ENCODE measurements at places on chromosomes 12 and 14. TPM values are rescaled to one million over a fixed set of nuclear protein-coding genes. Genes with fewer than 3 reads are reported as not detected.

- DNase-seq: no peak
Measured at GRCh38 chr12:124457287-124458219, 109.9 kb downstream of the NCOR2 start.

GRCh38 chr12:120468821-120469449 lies 613 bp downstream of the SRSF9 start:
- DNase-seq: no peak

DNA sequence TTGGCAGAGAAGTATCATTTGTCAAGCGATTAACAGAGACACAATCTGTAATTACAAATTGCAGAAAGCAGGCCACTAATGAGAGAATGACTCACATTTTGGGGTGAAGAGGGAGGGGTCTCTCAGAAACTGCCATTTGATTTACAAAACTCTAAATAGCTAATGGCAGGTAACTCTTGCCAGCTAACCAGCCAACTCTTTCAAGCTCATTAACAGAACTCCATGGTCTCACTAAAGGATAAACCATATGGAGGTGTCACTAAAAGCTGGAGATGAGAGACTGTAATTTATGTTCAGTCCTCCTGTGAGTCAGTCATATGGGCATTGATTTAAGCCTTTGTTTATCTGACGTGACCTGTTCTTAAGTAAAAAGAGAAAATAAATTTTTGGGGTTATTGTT lies 336.4 kb downstream of the FOXG1 start:
- DNase-seq: no peak

- DNase-seq: no peak
Measured at GRCh38 chr14:21476523-21476924, 235 bp downstream of the RAB2B start.

DNA sequence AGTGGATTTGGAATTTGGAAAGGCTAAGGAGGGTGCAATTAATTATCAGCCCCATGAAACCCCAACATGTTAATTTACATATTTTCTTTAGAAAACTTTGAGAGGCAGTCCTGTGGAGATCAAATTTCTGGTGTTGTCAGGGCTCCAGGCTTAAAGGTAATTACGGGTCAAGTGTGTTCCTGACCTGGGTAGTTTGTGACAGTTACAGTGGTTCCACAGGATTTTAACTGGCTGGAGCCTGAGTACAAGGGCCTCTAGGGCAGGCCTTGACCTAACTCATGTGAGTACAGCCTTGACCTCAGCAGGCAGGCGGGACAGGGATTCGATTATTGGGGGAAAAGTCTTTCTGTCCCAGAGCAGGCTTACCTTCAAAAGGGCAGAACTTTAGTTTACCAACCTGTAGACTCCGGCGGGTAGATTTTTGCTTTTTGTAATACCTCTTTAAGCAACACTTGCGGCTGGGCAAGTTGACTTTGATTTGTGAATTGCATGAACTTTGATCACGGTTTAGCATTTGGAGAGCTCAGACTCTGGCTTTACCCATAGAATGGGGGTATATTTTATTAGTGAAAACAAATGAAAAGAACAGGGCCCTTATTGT lies 8.4 kb upstream of the PPTC7 start:
- no peak for DNase-seq

GRCh38 chr12:104605685-104606084 lies 148.9 kb downstream of the CHST11 start:
- DNase-seq: no peak

- DNase-seq: no peak
Measured at GRCh38 chr12:52184813-52185212, 7.0 kb downstream of the KRT80 start.

DNA sequence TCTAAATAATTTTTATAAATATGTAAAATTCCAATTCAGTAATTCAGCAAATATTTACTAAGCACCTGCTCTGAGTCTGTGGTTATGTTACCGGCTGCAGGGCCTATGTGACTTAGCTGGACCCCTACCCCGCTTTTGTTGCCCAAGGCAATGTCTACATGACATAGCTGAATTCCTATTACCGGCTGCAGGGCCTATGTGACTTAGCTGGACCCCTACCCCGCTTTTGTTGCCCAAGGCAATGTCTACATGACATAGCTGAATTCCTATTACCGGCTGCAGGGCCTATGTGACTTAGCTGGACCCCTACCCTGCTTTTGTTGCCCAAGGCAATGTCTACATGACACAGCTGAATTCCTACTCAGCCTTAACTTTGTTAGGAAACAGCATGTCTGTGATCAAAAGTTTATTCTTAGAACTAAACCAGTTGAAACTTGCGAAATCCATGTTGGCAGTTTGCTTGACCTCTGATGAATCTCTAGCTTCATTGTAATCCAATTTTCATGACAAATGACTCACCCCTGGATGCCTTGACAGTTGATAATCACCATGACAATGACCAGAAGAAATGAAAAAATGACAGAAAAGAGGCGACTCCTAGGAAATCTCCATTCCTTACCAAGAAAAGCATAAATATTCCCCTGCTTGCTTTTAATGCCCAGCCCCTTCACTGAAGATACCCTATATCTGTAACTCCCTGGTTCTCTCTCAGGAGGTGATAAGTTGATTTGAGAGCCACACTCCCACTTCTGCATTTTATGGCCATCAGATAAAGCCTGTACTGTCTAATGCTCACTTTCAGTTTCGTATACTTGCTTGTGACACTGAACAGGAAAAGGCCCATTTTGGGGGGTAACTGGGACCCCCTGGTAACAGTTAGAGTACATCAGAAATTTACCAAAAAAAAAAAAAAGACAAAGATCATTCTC lies 148.4 kb upstream of the SYT10 start:
- DNase-seq: peak; percentile 37

DNA sequence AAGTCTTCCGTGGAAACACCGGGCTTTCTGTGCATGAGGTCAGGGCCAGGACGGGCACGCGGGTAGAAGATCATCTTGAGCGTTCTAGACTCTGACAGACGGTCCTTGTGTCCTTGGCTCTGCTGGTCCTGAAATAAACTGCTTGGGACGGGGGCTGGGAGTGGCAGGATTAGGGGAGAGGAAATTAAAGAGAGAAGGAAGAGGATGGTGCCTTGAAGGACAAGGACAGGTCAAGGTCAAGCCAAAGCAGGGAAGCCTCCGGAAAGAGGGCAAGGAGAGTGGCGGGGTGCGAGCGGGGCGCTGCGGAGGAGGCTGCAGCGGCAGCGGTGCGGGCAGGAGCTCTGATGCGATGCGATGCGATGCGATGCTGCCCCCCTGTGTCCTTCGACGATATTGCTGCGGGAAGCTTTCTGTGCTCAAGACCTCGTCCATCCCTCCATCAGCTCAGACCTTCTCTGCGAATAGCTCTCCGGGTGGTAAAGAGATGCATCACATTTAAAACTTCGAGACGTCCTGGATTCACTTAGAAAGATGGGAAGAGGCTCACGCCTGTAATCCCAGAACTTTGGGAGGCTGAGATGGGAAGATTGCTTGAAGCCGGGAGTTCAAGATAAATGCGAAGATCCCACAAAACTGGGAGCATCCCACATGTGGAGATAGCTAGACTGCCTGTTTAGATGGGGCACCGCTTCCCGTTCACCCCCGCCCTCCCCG lies 110.1 kb upstream of the TMEM132D start:
- DNase-seq: no peak

DNA sequence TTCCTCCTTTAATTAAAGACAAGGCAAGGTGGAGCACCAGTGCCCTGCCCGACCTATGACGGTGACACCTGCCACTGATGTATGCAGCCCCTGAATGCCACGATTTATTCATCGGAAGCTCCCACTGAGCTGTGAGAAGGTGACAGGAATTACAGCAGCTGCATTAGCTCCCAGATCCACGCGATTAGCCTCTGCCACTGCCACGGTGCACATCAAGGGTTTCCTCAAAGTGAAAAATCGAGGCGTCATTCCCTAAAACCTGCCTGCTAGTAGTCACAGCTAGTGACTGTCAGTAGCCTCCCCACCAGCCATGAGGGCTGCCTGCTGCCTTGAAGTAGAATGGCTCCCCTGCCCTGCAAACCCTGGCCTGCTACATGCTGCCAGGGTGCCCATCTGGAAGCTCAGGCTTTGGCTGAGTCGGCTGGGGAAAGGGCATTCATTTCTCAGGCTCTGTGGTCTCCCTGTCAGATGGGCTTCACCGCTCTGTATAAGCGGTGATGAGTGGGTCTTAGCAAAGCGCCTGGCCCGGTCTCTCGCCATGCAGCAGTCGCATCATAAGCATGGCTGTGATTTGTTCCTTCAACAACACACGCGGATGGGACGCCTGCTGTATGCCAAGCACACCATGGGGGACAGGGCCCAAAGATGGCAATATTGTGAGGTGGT lies 8.2 kb upstream of the BCL11B start:
- DNase-seq: no peak

DNA sequence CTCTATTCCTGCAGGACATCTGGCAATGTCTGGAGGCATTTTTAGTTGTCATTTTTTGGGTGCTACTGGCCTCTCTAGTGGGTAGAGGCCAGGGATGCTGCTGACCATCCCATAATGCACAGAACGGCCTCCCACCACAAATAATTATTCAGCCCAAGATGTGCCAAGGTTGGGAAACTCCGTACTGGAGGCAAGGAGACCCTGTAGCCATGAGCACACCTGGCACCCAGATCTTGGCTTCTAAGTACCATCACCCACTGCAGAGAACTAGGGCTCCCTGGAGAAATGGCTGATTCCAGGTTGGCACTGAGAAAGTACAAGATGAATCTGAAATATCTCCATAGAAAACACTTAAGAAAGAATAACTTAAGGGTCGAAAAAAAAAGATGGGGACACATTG lies 81.7 kb downstream of the RBM19 start:
- no peak for DNase-seq

DNA sequence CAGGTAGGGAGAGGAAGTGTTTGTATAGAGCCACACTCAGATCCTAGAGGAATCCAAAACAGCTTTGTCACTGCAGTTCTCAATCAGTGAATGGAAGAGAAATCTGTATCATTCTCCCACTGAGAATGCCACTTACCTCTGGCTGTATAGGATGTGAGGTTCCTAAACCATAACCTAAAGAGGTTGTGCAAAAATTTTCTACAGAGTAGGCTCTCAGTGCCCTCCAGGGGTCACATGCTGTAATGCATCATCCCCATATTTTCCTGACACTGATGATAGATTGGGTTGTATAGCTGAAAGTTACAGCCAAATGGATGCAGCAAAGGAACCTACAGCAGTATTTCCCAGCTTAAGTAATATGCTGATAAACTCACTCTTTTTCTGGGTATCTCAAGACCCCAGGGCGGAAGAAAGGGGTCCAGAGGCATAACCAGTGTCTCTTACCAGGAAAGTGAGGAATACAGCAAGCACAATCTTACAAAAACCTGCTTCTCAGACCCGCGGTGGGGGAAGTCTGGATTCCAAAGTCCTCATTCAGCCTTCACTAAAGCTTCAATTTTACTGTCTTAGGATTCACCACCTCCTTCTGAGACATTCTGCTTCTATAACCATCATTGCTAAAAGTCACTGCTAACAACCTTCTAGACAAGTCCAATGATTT lies 3.8 kb downstream of the BCDIN3D start:
- no peak for DNase-seq

DNA sequence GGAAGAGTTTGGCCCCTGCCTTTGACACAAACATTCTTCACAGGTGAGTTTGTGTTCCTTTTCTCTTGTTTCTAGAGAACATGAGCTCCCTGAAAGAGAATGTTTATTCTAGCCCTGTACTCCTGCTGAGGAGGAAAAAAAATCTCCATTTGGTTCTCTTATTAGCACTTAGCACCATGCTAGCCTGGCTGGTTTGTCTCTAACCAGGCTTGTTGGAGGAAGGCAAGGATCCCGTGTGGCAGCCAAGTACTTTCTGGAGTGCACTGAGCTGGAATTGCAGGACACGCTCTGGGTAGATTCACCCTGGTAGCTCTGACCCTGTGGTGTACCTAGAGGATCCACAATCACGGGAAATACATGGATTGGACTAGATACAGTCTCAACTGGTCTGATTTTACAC lies 41.9 kb downstream of the KCNA1 start:
- DNase-seq: no peak

- DNase-seq: no peak
Measured at GRCh38 chr12:11855983-11856374, 206.5 kb downstream of the ETV6 start.

BEST3 gene
- 2.2 TPM for total RNA-seq

LTA4H gene
- total RNA-seq: 79.6 TPM

NYNRIN gene
- 6.2 TPM for total RNA-seq
